Psoas muscle (tissue), 8 donors: ENCODE measurements at places on chromosomes 13 and 19. TPM values are rescaled to one million over a fixed set of nuclear protein-coding genes. Genes with fewer than 3 reads are reported as not detected.

Gene GRIN3B
- total RNA-seq = 0.16 TPM

DNA sequence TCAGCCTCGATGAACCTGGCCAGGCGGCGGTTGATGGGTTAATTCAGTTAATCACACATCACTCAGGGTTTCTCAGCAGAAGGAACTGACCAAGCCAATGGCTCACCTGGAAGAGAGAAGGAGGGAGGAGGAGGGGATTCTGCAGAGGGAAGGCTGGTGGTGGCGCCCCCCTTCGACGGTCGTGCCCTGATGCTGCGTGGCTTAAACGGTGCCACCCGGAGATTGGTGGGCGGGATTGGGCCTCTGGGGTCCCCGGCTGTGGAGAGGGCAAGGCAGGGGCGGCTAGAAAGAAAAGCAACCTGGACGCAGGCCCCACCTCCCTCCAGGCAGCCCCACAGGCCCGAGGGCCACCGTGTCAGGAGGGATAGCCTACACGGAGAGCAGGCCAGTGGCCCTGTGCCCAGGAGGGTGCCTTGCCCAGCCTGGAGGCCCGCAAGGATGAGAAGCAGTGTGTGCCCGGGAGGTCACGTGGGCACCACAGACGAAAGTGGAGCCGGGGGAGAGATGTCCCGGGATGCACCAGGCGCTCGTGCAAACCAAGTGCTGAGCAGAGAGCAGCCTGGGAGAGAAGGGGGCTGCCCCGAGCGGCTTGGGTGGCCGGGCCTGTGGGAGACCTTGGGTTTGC, 16.0 kb downstream of the CSNK1G2 start:
- H3K36me3 ChIP-seq = no peaks in the 10 kb centered on the region
- peak; percentile 66 for DNase-seq
- peak overlapping the region; percentile 30 for H3K27ac ChIP-seq

DNA sequence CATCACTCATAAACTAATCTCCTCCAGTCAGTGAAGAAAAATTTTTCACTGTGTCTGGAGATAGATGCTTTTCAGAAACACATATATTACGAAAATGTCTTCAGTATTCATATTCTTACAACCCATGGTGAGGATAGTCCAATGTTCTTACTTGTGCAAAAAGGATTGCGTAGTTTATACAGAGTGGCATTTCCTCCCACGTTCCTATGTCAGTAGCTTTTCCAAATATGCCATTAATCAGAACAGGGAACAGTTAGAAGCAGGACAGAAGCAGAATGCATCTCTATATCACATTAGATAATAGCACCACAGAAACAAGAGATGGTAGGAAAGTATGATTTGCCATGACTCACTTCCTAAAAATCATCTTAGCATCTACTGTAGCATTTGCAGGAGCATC, 282.9 kb downstream of the SLITRK5 start:
- H3K36me3 ChIP-seq = no peaks in the 10 kb centered on the region
- H3K27me3 ChIP-seq = no peaks in the 10 kb centered on the region
- no peak for DNase-seq
- H3K4me1 ChIP-seq = no peaks in the 10 kb centered on the region
- H3K27ac ChIP-seq = no peak overlapping the region

- DNase-seq = no peak
- no peak overlapping the region for H3K27ac ChIP-seq
- no peaks in the 10 kb centered on the region for H3K4me1 ChIP-seq
- H3K27me3 ChIP-seq = no peaks in the 10 kb centered on the region
Observed at GRCh38 chr19:39167461-39168257, 29.1 kb upstream of the NCCRP1 start.

Gene OR7D2
- not detected for total RNA-seq

GRCh38 chr19:51297406-51297805, 14.0 kb upstream of the IGLON5 start:
- H3K4me3 ChIP-seq = no peak overlapping the region
- no peak for DNase-seq
- no peak overlapping the region for H3K27ac ChIP-seq
- no peaks in the 10 kb centered on the region for H3K4me1 ChIP-seq

- no peak overlapping the region for H3K4me3 ChIP-seq
- no peaks in the 10 kb centered on the region for H3K4me1 ChIP-seq
- H3K36me3 ChIP-seq = no peaks in the 10 kb centered on the region
- no peak for DNase-seq
- no peaks in the 10 kb centered on the region for H3K27me3 ChIP-seq
- H3K27ac ChIP-seq = no peak overlapping the region
Observed at GRCh38 chr13:52109116-52109670, 19.7 kb downstream of the NEK5 start.

GRCh38 chr13:81957121-81957520, 1616.2 kb upstream of the SPRY2 start:
- H3K4me1 ChIP-seq = no peaks in the 10 kb centered on the region
- DNase-seq = no peak
- no peak overlapping the region for H3K27ac ChIP-seq
- no peaks in the 10 kb centered on the region for H3K36me3 ChIP-seq
- H3K4me3 ChIP-seq = no peak overlapping the region

Gene CEACAM16
- total RNA-seq = not detected

DNA sequence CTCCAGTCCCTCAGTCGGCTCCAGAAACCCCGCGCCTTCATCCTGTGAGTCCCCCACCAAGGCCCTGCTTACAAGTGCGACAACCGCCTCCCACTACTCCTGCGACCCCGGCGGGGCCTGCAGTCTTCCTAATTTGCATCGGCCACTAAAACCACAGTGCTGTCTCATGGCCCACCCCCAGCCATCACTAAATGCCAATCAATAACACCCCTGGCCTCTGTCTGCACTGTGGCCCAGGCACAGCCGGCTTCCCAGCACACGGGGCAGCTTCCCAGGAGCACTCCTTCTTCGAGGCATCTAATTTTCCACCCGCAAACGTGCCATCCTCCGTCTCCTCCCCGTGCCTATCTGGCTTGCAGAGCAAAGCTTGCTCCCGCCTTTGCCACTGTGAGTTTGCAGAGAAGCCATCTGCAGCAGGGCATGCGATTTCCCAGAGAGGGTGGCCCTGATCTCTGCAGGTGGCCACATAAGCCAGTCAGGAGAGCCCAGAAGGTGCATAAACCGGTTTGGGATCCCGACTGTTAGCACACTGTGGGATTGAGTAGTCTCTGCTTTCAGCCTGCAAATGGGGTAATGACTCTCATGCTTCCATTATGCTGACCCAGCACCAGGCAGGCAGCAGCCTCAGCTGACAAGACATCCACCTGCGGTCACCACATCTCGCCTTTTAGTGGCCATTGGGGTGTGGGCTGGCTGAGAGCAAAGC, 34.0 kb upstream of the USE1 start:
- no peaks in the 10 kb centered on the region for H3K4me1 ChIP-seq
- peaks cover 49% of the 10 kb centered on the region for H3K36me3 ChIP-seq
- H3K4me3 ChIP-seq = no peak overlapping the region
- DNase-seq = no peak

DNA sequence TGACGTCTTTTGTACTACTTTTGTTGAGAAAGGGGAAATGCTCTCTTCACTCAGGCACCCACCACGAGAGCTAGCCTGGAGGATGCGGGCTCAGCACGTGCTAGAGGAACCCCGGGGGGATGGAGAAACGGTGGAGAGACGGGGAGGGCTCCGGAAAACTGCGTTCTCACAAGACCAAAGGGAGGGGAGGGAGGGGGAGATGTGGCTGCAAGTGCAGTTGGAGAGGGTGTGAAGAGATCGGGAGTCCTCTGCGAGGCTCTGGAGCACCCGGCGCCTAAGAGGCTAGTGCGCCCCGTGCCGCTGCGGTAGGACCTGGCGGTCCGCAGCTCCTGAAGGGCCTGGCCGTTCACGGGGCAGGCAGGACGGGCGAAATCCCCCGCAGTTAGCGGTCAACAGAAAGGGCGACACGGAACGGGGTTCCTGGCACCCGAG, 43.4 kb upstream of the XPO4 start:
- H3K4me3 ChIP-seq = peak overlapping the region; percentile 51
- H3K4me1 ChIP-seq = peaks cover 4% of the 10 kb centered on the region
- DNase-seq = peak; percentile 19
- no peaks in the 10 kb centered on the region for H3K27me3 ChIP-seq
- H3K36me3 ChIP-seq = no peaks in the 10 kb centered on the region

Gene ZNF534
- total RNA-seq = not detected

GRCh38 chr13:26929971-26930730, 169.6 kb upstream of the GPR12 start:
- peak; percentile 56 for DNase-seq
- H3K27me3 ChIP-seq = no peaks in the 10 kb centered on the region
- no peaks in the 10 kb centered on the region for H3K36me3 ChIP-seq
- no peak overlapping the region for H3K27ac ChIP-seq
- H3K4me1 ChIP-seq = no peaks in the 10 kb centered on the region

- H3K27me3 ChIP-seq = peaks cover 22% of the 10 kb centered on the region
- H3K36me3 ChIP-seq = no peaks in the 10 kb centered on the region
- H3K4me3 ChIP-seq = no peak overlapping the region
- no peak for DNase-seq
- H3K27ac ChIP-seq = no peak overlapping the region
Observed at GRCh38 chr13:113764793-113765563, 6.0 kb downstream of the TMEM255B start.

GRCh38 chr13:51397262-51397941, 55.4 kb downstream of the INTS6 start:
- no peak overlapping the region for H3K4me3 ChIP-seq
- peak overlapping the region; percentile 51 for H3K27ac ChIP-seq
- no peaks in the 10 kb centered on the region for H3K36me3 ChIP-seq
- DNase-seq = peak; percentile 51
- H3K27me3 ChIP-seq = no peaks in the 10 kb centered on the region

Gene FCER2
- total RNA-seq = not detected

Gene ALG5
- total RNA-seq = 9.7 TPM

GRCh38 chr19:41000310-41000737, 9.2 kb downstream of the CYP2B6 start:
- H3K27me3 ChIP-seq = no peaks in the 10 kb centered on the region
- H3K36me3 ChIP-seq = no peaks in the 10 kb centered on the region
- no peak overlapping the region for H3K27ac ChIP-seq
- DNase-seq = no peak

Gene CEP89
- 11.9 TPM for total RNA-seq

Gene SSC5D
- 1.2 TPM for total RNA-seq

DNA sequence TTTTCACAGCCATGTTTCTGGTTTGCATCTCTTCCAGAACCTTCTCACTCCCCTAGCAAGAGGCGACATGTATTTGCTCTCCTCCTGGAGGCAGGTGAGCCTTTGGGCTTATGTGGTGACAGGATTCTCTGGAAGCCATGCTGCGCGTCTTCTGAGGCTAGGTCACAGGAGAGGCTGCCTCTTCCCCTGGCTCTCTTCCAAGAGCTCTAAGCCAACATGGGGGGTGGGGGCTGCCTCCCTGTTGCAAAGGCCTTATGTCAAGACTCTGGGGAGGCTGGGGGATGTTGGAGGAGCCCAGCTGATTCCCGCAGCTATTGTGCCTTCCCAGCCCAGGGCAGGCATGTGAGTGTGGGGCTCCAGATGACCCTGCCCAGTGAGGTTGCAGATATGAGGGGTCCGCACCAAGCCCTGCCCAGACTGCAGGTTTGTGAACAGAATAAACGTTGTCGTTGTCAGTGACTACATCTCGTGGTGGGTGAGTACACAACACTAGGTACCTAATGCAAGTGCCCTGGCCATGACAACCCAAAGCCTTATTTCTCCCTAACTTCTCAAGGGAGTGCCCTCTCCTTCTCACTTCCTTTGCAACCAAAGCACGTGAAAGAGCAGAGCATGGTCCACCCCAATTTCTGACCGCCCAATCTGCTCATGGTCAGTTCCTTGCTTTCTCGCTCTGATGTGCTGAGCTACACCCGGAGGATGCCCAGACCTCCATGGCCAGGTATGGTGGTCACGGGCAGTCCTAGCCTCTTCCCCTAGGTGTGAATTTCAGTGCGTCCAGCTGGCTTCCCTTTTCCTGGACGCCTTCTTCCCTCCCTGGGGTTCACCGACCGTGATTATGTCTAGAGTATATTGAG, 44.9 kb downstream of the TEX29 start:
- no peaks in the 10 kb centered on the region for H3K4me1 ChIP-seq
- H3K27ac ChIP-seq = no peak overlapping the region
- no peaks in the 10 kb centered on the region for H3K36me3 ChIP-seq
- no peak for DNase-seq
- H3K27me3 ChIP-seq = no peaks in the 10 kb centered on the region

Gene IFNL1
- total RNA-seq = not detected

DNA sequence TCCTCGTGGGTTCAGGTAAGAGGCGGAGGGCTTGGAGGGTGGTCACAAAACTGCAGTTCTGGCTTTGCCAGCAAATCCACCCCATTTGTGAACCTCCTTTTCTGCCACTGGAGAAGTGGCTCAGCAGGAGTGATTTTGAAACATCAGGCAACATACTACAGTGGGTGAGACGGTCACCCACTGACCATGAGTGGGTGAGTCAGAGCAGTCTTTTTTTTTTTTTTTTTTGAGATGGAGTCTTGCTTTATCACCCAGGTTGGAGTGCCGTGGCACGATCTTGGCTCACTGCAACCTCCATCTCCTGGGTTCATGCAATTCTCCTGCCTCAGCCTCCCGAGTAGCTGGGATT, 3.0 kb downstream of the TOMM40 start:
- no peak for DNase-seq
- H3K36me3 ChIP-seq = peaks cover 7% of the 10 kb centered on the region
- no peak overlapping the region for H3K27ac ChIP-seq
- no peak overlapping the region for H3K4me3 ChIP-seq
- no peaks in the 10 kb centered on the region for H3K27me3 ChIP-seq
